ENCODE measurements at places on chromosomes 12 and 14.

DNA sequence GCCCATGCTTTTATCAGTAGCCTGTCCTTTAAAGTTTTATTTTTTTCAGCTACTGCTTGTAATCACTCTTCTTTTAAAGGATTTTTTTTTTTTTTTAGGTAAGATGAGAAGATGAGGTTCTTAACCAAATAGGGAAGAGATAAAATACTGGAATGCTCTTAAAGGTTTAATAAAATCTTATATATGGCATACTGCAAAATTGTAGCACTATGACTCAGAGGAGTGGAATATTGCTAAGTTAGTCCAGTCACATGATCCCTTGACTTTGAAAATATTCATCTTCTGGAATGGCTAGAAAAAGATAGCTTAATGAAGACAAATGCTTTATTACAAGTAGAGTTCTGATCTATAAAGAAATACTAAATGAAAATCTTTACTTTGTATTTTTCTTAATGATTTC lies 116.6 kb downstream of the NAV3 start:
- DNase-seq: no peak

DNA sequence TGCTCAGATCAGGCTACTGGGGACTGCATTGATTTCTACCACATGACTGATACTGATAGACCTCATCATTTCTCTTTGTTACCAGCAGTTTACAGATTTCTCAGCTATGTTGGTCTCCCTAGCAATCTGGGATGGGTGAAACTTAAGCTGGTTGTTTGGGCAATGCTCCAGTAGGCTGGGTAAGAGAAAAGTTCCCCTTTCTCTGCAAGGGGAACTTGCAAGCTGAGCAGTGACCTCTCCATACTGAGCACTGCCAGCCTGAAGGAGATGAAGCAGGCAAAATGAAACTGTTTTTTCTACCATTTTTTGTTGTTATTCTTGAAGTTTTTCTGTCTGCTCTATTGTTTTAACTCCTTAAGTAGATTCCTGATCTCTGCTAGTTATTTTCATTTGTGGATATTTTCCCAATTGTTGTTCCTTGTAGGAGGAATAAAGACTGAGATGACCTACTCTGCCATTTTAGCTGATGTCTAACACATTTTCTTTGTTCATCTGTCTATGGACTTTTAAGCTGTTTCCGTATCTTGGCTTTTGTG lies 1.3 kb upstream of the OR4M1 start:
- DNase-seq: no peak

DNA sequence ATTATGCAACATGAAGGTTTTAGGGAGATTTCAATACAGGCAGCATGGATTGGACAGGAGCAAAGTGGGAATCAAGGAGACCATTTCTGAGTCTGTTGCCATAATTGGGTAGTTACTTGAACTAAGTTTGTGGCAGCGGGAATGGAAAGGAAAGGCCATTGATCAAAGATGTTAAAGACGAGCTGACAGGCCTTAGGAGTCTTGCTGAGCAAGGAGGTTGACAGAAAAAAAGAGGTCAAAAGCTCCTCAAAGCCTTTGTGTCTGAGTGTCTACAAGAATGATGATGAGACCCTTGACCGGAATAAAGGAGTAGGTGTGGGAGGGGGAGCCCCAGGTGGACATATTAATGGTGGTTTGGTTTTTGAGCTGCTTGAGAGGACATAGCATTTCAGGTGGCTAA lies 9.4 kb downstream of the PLEKHA5 start:
- no peak for DNase-seq

DNA sequence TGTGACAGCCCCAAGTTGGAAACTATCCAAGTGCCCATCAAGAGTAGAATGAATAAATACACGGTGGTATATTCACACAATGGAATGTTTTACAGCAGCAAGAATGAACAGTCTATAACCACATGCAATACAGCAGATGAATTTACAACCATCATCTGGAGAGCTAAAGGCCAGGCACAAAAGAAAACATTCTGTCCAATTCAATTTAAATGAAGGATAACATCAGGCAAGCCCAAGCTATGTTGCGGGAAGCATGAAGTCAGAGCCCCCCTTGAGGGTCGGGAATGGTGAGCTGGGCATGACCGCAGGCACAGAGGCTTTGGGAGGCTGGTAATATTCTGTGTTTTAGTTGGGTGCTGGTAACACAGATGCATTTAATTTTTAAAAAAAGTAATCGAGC lies 76.0 kb downstream of the SYNE3 start:
- no peak for DNase-seq

- no peak for DNase-seq
Observed at GRCh38 chr12:46152456-46152855, 116.4 kb downstream of the SLC38A1 start.

DNA sequence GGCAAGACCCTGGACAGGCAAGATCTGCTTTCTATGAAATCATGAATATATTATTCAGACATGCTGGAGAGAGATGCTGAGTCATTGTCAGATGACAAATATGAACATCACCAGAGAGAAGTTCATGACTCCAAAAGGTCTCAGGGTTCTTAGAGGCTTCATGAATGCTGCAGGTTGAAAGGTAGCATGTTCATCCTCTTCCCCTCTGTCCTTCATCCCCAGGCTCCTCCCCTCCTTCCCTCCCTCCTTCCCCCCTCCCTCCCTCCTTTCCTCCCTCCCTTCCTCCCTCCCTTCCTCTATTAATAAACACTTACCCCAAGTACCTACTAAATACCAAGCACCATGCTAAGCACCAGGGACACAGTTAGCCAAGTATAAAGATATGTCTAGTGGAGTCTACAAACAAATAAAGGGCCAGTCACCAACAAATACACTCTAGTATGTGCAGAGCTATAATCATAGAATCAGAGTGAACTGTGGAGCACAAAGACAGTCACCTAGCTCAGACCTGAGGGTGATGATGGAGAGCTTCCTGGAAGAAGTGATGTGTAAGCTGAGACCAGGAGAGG lies 46.2 kb downstream of the RPH3A start:
- no peak for DNase-seq

DNA sequence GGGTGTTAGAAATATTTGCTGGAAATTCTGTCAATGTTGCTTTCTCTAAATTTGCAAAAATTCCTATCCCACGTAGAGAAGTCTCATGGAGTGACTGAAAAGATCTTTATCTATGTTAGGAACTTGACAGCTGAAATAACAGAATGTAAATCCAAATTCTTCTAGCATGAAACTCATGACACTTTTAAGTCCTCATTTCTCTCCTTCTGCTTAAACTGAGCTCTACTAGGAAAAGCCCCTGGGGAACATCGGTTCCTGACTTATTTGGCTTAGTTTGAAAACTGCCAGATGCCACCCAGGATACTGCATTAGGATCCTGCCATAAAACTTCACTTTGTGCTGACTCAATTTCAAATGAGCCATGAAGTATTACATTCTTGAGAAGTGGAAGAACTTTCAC lies 426.0 kb downstream of the GALC start:
- no peak for DNase-seq

DNA sequence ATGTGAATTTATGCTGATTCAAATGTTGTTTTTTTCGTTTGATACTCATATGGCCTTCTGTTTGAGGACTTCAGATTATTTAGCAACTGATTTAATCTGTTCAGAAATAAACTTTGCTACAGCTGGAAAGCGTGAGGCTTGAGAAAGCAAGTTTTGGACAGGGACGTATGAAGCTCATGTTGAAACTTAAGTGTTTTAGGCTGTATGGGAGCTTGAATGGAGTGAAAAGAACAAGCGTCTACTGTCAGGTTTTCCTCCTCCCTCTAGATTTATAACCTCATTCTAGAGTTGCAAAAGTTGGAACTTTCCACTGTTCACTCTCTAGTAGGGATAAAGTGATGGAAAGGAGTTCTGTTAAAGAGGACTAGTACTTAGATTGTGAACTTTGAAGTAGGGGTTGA lies 1.0 kb downstream of the PRPF39 start:
- no peak for DNase-seq

DNA sequence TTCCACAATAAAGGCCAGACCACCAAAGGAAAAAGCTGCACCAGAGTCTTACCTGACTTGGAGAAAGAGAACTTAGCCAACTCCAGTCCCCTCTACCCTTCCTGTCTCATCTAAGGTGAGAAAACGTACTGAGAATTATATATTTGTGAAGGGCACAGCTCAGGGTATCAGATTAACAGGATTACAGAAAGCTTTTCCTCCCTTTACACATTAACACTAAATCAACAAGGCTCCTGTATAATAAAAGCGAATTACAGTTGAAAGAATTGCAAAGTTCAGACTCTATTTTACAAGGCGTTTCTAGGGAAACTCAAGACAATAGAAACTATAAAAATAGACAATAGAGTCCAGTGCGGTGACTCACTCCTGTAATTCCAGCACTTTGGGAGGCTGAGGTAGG lies 82.7 kb upstream of the RPL10L start:
- no peak for DNase-seq

DNA sequence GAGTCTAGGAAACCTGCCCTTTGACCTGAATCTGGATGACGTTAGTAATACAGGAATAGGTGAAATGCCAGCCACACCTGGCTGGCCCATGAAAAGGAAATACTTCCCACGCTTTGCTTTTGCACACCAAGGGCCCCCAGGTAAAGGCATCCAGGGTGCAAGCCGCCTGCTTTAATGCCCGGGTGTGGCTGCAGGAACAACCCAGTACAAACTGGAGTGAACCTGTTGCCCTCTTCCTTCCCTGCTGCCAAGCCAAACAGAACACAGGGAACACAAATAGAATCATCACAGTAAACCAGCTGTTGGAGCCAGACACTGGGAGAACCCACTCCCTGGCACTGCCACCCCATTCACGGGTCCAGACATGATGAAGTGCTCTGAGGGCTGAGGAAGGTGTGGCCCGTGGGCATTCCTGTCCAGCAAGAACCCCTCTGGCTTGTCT lies 24.2 kb upstream of the FOS start:
- no peak for DNase-seq

DNA sequence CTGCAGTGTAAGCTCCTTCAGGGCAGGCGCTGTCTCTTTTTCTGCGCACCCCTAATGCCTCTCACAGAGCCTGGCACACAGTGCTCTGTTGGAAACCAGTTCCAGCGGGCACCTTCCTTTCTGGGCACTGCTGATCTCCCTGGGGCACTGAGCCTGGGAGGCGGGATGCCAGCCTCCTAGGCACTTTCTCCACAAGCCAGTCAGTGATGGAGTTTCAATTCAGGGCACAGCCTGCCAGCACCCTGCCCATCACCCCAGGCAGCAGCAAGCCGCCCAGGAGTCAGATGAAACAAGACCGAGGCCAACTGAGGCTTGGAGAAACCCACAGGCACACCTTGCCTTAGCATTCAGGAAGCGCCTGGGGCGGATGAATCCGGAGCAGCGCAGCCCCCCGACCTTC lies 5.7 kb upstream of the CTDSP2 start:
- no peak for DNase-seq

- no peak for DNase-seq
Observed at GRCh38 chr14:71478542-71478941, 453.7 kb upstream of the RGS6 start.

GRCh38 chr12:88982694-88983093 lies 369.6 kb downstream of the DUSP6 start:
- DNase-seq: no peak

- DNase-seq: no peak
Observed at GRCh38 chr14:38567703-38568102, 311.8 kb upstream of the CLEC14A start.

DNA sequence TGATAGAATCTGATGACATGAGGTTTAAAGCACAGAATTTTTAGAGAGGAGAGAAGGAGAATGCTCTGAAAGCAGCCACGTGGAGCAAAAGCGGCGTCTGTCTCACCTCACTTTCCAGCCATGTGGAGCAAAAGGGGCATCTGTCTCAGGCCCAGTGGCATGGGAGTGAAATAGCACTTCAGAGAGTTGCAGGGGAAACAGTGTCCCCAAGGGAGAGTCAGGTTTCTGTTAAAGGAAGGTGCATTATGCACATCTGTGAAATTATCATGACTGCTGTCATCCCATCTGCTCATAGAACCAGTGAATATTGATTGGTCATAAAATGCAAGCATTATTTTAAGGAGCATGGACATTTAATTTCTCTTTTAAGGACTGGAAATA lies 124.0 kb downstream of the BICD1 start:
- no peak for DNase-seq

DNA sequence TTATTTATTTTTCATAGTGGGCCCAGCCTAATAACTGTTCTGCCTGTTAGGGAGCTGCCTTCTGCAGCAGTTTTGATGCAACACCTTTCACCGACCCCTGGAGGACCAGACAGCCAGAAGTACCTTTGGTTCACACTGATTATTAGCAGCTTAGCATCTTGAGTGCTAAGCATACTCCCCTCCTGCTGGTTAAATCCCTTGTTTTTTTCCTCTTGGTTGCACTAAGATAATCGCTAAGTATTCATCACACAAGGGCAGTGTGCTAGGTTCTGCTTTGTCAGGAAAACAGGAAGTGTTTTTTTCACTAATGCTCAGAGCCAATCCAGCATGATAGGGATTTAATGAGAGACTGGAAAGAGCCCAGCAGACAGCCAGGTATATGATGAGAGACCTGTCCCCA lies 437.0 kb downstream of the FUT8 start:
- DNase-seq: no peak

- DNase-seq: no peak
Observed at GRCh38 chr12:53791735-53792326, 40.1 kb upstream of the CISTR start.

- DNase-seq: no peak
Observed at GRCh38 chr12:47166365-47166764, 86.6 kb upstream of the AMIGO2 start.

GRCh38 chr12:103958621-103959020 lies 7.1 kb upstream of the TDG start:
- DNase-seq: no peak

DNA sequence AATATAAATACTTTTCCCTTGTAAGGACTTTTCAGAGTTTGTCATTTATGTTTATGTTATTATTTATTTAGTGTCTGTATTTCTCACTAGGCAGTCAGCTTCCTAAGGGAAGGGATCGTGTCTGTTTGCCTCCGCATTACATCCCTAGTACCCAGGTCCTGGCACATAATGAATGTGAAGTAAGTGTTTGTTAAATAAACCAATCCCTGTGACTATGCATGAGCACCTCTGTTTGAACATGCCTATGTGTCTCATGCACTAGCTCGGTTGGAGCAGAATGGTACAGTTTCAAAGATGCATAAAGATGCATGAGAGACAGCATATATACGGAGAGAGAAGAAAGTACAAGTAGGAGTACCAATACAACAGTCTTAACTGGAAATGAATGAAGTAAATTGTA lies 99.3 kb downstream of the KIF21A start:
- no peak for DNase-seq

DNA sequence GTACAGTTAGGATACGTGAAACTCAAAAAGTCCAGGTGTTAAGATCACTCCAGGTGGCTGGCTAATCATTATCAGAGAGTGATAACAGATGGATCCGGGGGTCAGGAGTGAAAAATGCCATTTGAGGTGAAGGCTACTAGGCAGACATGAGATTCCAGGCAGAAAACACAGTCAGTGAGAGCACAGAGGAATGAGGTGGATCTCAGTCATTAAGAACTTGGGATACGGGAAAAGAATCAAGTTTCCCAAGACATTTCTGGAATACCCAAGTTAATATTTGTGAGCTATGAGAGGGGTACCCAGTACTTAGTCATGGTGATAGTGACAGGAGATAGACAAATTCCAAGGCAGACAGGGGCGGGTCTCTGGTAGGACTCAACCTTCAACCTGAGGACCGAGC lies 94.6 kb upstream of the ALG10B start:
- no peak for DNase-seq

Measured in bone marrow (tissue), 2 donors.